ENCODE measurements at places on chromosomes 1 and 21.

GRCh38 chr1:168138134-168138533, 1.4 kb upstream of the GPR161 start:
- no peak for DNase-seq

DNA sequence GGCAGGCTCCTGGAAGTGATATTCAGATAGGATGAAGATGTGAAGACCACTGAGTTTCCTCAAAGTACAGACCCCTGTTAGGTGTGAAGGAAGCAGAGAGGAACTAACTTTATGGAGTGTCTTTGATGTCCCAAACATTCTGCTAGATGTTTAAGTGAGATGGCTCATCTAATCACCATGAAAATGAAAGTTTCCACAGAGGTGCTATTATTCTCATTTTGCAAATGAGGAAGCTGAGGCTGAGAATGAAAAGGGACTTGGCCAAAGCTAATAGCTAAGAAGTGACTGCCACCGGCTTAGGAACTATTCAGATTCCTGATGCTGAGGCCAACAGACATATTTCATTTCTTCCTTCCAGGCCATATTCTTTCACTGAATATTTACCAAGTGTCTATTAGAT, 45.9 kb upstream of the WLS start:
- no peak for DNase-seq

- DNase-seq = no peak
Measured at GRCh38 chr1:84736944-84737343, 46.7 kb upstream of the SSX2IP start.

DNA sequence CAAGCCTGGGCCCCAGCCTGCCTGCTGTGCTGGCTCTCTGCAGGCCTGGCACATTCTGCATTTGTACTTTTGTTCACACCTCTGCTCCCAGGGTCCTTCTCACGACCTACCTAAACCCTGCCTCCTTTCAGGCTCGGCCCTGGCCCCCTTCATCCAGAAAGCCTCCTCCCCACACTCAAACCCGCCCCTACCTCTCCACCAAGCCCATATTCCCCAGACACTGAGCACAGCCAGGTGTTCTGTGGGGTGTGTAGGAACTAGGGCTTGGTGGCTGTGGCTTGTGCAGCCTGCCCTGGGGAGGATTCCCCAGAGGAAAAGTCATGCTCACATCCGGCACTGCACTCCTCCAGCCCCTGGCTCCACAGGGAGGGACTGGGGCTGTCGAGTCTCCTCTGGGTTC, 8.2 kb upstream of the MIXL1 start:
- DNase-seq = no peak

GRCh38 chr21:44425307-44425894, 29.9 kb upstream of the LRRC3 start:
- no peak for DNase-seq

DNA sequence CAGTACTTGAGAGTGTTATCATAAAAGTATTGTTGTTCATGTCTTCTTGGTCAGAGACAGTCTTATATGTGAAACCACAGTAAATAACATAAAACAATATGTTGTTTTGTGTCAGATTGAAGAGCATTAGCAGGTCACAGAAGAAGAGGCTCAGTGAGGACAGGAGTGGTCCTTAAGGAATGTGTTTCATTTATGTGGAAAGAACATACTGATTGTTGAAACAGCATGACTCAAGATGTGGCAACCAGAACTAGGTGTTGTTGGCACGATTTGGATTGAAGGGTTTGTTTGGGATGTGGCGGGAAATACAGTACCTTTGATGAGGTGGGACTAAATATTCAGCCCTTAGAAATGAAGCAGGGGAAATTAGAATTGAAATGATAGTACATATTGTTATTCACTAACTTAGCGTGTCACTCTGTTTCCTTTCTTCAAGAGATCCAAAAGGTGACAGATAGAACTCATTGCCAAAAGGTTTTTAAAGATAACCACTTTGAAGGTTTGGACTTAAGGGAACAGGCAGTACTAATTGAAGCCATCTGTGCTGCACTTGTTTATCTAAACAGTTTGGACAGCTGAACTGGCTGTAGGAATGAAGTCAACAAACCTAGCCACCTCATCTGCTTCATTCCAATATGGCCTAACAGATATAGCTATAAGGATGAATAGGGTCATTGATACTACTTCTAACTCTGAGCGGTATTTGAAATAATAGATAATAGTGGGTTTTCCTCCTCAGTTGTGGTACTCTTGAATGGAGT, 14.4 kb downstream of the RALGPS2 start:
- DNase-seq = no peak

DNA sequence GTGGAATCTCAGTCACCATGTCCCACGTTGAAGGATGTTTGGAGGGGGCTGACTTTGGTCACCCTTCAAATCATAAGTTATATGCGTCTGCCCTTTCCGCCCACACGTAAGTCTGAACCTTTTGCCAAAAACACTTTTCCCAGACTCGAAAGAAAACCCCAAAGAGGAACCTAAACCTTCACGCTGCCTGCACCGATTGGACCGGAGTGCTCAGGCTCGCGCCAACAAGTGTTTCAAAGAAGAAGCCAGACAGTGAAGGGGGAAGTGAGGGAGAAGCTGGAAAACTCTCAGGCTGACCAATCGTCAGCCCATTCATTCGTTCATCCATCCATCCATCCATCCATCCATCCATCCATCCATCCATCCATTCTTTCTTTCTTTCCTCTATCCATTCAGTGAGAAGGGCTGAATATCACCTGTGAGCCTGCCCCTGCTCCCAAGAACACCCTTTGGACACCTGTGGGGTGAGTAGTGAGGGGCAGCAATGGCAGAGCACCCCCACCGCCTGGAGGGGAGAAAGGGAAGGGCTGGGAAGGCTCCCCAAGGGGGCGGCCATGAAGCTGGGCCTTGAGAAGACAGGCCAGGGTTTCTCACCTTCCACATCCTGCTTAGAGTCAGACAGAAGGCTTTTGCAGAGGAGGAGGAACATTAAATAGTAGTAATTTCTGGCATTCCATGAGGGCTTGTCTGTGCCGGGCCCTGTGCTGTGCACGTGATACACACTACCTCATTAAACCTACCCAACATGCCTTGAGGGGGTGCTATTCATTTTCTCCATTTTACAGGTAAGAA, 27.1 kb upstream of the RUNX3 start:
- no peak for DNase-seq

DNA sequence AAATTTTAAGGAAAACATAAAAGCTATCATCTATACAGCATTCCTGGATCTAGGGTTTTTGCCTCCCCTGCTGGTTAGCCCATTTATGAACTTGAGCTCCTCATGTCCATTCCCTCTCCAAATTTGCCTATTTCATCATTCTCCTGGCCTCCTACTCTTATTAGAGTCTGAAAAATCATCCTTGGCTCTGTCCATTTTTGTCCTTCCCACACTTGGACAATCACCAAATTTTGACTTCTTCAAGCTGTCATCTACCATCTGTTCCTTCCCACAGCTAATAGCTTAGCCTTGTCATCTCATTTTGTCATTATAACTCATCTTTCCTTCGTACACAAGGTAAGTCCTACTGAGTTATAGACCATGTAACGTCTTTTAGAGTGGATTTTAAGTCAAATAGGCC, 2.2 kb upstream of the HENMT1 start:
- DNase-seq = no peak

- no peak for DNase-seq
Measured at GRCh38 chr1:15885701-15886610, 38.4 kb downstream of the SPEN start.

GRCh38 chr1:200354243-200354642, 55.6 kb downstream of the ZNF281 start:
- DNase-seq = no peak

DNA sequence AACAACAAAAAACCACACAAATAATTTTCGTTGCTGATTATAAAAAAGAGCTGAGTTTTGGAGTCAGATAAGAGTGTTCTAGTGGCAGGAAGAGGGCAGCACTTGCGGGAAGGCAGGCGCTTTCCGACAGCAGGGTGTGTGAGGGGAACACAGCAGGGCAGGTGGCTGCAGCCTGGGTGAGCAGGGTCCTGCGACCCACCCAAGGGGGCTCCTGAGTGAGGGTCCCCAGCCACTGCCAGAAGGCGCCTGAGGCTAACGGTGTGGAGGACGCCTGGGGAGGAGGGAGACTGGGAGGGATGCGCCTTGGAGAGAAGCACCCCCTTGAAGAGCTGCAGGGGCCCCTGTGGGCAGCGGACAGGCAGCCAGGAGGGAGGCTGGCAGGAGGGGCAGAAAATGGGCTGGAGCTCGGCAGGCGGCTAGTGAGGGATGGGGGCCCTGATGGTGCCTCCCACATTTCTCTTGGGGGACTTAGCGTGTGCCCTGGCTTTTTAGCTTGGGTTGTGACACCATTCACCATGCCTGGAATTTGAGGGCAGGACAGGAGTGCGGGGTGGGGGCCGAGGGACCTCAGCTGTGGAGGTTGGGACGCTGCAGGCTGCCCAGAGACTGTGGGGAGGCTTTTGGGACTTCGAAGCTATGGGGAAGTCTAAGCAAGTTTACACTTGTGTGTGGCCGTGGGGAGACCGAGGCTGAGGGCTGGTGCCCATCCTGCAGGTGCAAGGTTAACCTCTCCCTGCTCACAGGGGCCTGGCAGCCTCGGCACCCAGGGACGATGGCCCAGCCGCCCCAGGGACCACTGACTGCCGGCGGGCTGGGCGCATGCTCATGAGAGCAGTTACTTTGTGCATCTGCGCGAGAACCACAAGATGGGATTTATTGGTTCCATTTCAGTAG, 111.4 kb downstream of the SIK1 start:
- DNase-seq = no peak

GRCh38 chr1:37949524-37950152, 2.8 kb upstream of the INPP5B start:
- DNase-seq = no peak

DNA sequence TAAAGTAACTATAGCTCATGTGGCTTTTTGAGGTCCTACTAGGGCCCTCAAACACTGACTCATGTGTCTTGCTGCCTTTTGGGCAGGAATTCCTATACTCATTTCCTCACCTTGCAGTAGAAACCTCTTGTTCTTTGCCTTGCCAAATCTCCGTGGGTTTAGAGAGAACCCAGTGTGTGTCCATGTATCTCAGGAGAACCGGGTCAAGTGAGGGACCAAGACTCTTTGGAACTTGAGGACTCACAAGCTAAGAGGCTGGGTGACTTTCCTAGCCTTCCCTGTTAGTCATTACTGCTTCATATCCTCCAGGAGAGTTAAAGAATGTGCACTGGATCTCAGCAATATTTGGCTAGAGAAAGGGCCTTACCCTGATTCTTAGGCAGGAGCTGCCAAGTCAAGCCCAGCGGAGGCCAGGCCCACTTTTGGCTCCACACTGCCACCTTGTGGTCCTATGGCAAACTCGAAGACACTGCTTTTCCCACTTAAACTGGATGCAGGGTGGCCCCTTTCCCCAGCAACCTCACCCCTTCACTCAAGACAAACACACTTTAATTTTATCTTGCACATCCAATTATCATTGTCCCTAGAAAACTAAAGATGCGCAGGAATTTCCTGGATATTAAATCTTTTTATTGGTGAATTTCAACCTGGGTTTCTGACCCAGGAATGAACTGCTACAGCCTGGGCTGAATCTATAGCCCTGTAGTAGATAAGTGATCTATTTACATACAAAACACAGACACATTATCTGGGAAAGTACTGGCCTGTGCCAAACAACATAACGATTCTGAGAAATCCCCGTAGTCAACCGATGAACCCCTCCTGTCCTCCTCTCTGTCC, 10.6 kb downstream of the AVPR1B start:
- peak; percentile 64 for DNase-seq

DNA sequence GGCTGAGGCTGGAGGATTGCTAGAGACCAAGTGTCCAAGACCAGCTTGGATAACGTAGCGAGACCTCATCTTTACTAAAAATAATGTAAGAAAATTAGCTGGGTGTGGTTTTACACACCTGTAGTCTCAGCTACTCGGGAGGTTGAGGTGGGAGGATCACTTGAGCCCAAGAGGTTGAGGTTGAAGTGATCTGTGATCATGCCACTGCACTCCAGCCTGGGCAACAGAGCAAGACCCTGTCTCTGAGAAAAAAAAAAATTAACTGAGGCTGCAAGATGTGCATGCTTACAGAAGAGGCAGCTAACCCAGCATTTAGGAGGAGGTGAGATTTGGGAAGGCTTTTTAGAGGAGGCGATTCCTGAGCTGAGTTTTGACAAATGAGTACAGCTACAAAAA, 9.5 kb downstream of the AK4 start:
- DNase-seq = no peak

- DNase-seq = no peak
Measured at GRCh38 chr1:220300442-220301121, 28.3 kb upstream of the RAB3GAP2 start.

- no peak for DNase-seq
Measured at GRCh38 chr21:33071770-33072306, 1.9 kb downstream of the OLIG1 start.

All from stimulated activated CD4-positive, alpha-beta T cell treated with anti-CD3 and anti-CD28 coated beads, Interleukin-1b, Interleukin-23, amount 100 ng/mL, for 1 hour (primary cell).